ENCODE measurements at places on chromosomes 4 and X.

- no peak for DNase-seq
Measured at GRCh38 chrX:148523303-148524080, 23.1 kb downstream of the AFF2 start.

DNA sequence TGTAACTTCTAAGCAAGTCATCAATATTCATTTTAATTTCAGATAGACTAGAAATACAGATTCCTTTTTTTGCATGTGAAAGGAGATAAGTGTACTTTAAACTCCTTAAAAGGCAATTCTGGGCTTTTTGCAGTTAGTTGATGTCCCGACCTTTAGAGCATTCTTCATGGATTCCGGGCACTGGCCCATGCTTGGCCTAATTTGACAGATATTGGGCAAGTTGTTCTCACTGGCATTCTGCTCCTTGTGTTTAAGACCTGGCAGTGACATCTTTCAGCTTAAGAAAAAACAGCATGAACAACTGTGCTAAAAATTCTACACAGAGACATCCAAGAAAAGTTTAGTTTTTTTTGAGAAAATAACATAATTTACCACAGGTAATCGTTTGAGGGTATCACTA lies 1037.2 kb downstream of the PCDH18 start:
- DNase-seq: no peak

DNA sequence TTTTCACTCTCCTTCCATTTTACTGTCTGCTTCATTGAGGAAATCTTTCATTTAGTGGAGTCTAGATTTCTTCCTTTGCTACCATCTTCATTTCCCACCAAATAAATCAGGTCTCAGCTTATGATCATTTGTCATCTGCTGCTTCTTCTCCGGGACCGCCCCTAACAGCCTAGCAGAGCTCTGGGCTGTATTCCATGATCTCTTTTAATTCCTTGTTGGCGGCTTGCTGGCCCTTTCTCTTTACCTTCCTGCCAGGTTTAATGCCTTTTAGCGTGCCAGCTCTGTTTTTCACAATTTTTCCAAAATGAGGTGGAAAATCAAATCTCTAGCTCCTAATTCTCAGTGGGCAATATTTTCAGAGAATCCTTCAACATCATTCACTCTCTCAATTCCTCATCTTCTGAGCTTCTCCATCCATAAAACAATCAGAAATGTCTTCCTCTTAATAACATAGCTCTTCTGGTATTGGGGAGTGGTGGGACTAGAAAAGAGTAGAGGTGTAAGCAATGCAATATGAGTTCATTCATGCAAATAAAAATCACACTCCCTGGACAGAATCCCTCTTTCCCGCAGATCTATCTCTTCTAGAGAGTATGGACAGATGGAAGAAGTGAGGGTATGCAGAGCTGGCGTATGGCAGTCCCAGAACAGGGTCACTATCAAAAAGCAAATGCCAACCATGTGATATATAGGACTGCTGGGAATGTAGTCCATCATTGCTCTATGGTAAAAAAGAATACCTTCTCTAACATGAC lies 491.3 kb downstream of the KCNIP4 start:
- no peak for DNase-seq

DNA sequence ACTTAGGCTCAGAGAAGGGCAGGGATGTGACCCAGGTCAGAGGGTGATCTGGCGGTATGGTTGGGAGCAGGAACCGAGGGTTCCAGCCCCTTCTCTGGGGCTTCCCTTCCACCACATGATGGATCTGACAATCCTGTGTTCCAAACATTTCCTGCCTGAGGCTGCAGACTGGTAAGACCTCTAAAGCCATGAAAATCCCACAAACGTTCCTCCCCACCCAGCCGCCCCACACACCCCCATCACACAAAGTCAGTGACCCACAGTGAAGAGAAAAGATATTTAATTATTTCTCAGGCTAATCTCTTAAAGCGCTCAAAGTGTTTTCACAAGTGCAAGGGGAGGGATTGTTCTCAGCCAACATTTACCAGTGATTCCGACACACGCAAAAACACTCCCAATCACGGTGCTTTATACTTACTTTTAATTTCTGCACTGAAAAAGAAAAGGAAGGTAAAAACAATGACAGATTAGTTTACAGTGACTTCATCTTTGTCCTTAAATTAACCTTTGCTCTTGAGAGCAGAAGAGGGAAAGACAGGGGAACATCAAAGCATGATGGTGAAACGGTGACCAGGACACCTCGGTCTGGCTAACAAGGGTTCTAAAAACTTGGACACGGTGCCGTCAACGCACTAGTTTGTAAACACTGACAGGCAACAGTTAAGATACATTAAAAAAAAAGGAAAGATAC lies 42.4 kb downstream of the WDR1 start:
- no peak for DNase-seq

DNA sequence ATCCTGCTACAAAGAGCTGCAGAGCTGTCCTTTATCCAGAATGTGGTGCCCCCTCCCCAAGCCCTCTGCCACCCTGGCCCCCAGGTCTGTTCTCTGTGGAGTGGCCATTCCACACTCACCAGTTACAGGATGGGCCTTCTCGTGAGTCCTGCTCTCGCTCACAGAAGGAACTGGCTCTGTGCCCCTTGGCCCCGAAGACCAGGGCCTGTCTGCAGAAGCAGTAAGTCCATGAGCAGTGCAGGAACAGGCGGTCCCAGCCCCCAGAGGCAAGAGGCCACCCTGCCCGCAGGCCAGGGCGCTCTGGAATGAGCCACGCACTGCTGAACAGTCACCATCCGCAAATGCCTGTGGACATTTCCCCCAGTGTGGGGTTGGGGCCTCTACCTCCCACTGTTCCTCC lies 92.2 kb downstream of the DCTD start:
- DNase-seq: no peak

DNA sequence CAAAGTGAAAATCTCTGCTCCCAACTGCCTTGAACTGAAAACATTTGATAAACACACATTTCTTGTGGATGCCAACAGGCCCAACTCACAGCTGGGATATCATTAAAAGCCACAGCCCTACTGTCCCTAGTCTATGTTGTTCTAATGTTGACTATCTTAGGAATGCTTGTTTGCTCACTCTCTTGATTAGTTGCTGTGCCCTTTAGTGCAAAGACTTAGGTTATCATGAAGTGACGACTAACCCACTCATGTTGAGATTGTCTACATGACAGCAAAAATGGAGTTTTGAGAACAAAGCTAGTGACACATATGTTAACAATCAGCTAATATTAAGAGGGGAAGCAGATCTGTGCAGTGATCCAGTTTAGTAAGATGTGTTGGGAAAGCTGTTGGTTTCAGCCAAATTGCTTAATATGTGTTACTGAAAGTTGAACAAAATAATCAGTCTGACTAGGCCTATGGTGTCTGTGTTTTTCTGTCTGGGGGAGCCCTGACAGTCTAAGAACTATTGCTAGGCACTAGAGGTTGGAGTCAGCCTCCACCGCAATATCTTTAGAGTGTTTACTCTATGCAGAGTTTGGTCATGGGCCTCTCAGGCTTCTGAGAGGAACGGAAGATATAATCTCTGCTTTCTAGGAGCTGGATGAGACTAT lies 125.5 kb downstream of the ATG4A start:
- no peak for DNase-seq

GRCh38 chr4:92175250-92175649 lies 128.5 kb upstream of the GRID2 start:
- DNase-seq: no peak

DNA sequence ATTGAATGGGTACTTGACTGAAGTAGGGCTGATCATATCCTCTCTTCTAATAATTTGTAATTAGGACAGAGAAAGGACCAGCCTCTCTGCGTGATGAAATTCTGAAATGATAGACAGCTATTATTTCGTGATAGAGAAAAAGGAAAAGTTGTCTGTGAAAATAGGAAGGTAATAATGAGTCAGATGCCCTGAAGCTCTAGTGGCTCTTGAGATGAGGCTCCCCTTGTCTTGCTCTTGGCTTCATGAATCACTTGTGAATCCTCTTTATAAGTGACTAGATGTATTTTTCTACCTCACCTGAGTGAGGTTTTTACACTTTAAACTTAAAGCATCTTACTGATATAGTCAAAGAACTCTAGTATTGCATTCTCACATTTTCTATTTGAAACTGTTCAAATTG lies 888.9 kb downstream of the PCDH18 start:
- no peak for DNase-seq

- DNase-seq: no peak
Measured at GRCh38 chrX:43557792-43558191, 98.3 kb upstream of the MAOA start.

DNA sequence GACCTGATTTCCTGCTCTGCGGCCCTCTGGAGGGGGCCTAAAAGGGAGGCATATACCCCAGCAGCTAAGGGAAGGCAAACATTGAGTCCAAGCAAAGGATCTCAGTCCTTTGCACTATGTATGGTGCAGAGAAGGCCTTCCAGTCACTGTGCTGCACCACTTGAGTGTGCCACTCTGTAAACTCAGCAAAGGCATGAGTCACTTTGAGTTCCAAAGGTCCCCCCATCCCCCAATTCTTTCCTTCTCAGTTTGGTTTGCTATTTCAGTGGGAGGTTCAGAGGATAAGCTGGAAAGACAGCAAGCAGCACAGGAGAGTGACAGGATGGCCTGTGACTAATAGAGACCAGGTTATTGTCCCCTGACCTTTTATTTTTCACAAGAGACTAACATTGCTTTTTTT lies 131.3 kb downstream of the FHDC1 start:
- no peak for DNase-seq

DNA sequence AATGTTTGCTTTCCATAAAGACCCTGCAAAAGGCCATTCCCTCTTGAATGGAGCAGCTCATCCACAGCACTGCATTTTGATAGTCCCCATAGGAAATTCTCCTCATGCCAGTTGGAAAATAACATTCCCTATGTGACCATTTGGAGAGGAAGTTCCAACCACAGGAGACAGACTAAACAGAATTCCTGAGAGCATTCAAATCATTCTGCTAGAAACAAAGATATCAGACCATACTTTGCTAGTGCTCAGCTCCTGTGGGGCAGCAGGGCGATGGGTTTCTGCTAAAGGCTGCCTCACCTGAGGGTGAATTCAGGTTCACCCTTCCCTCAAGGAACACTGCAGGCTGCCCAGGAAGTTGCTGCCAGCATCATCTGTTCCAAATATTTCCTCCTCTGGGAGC lies 58.8 kb downstream of the LNX1 start:
- no peak for DNase-seq

DNA sequence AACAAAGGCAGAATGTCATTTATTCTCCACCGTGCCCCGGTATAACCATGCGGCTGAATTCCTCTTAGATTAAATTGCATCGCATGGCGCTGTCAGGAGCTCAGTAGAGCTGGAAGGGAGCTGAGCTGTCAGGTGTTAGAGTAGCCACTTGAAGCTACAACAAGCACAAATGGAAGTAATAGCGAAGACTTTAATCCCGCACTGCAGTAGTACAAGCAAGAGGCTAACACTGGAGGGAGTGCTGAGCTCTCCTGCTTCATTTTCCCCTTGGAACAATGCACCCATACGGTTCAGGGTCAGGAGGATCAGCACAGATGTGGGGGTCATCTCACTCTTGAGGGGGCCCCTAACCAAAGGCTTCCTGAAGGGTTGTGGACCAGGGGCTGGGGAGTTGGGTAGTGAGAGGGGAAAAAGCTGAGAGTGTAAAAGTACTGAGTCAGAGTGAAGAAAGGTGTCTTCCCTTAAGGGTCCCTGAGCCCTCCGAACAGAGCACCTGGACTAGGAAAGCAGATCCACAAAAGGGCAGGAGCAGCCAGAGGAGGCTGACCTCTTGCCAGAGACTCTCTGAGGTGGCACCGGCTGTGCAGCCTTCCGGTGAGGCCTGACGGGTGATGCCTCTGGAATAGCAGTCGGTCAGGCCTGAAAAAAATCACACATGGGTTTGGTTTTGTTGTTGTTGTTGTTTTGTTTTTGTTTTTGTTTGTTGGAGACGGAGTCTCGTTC lies 36.0 kb upstream of the CBR4 start:
- DNase-seq: no peak

GRCh38 chr4:40349561-40350198 lies 14.5 kb downstream of the CHRNA9 start:
- DNase-seq: no peak

GRCh38 chr4:97558204-97558778 lies 585.0 kb downstream of the STPG2 start:
- no peak for DNase-seq

Measured in cortex of kidney (tissue), 1 donor.